ENCODE measurements at places on chromosomes 1 and 21. TPM values are rescaled to one million over a fixed set of nuclear protein-coding genes. Genes with fewer than 3 reads are reported as not detected.

DNA sequence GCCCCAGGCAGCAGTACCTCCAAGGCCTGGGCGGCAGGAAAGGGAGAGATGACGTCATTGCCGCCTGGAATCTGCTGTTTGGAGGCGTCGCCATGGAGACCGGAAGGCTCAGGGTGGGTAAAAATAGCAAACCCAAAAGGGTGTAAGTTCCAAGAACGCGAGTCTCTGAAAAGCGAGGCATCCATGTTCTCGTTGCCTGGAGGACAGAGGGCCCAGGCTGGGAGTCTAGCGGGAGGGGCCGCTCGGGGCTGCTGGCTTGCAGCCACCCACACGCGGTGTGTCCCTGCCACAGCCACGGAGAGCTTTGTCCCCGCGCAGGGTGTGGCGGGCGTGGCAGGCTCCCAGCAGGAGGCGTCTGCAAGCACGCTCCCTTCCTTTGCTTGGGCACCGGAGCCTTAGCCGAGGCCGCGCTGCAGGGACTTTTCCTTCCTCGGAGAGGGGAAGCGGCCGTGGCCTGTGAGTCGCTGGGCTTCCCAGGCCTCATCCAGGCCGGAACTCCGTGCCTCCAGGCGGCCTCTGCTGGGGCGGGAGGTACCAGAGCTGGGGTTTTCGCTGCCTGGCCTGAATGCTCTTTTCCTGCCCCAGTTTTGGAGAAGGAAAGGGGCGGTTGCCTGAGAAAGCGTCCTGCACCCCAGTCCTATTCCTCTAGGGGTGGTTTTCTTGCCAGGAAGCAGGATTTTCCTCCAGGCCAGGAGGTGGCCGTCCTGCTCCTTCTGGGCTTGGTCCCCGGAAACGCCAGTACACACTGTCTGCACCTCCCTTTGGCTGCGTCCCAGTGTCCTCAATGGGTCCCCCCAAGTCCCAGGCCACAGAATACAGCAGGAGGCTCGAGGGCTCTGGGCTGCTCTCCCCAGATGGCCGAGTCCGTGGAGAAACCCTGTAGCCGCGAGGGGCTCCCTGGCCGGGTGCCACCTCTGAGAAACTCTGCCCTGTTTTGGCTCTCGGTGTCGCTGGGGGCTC, 15.3 kb upstream of the SKI start:
- DNase-seq = peak; percentile 95

- no peak for DNase-seq
Measured at GRCh38 chr1:12544992-12545391, 73.0 kb downstream of the DHRS3 start.

GRCh38 chr1:198605406-198605805, 33.4 kb upstream of the PTPRC start:
- DNase-seq = no peak

DNA sequence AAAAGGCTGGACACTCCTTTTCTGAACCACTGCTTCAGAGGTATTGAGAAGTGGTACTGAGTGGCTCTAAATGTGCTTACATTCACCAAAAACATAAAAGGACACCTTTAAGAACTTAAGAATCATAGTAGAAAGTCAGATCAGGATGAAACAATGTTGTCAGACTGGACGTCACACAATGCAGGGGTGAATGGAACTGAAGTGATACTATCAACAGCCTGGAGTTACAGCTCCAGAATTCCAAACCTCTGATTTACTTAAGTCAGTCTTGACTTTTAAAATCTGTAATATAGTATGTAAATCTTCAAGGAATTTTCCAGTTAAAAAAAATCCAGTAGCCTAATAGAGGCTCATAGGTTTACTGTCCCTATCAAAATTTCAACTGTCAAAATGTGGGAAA, 19.3 kb downstream of the ELK4 start:
- no peak for DNase-seq

DNA sequence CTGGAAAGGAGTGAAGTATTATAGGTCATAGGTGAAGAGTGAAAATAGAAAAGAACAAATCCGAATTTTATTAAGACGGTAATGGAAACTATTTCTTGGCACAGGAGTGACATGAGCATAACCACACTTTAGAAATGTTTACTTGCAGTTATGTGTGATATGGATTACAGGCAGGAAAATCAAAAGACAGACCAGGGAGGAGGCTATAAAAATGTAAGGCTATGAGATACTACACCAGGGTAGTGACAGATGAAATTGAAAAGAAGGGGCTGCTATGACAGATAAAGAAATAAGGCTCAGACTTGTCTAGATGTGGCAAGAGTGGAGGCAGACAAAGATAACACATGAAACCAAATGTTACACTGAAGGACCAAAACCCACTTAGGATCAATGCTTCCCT, 31.7 kb downstream of the GPATCH2 start:
- DNase-seq = no peak

- DNase-seq = no peak
Measured at GRCh38 chr1:246785494-246786111, 61.4 kb downstream of the SCCPDH start.

DNA sequence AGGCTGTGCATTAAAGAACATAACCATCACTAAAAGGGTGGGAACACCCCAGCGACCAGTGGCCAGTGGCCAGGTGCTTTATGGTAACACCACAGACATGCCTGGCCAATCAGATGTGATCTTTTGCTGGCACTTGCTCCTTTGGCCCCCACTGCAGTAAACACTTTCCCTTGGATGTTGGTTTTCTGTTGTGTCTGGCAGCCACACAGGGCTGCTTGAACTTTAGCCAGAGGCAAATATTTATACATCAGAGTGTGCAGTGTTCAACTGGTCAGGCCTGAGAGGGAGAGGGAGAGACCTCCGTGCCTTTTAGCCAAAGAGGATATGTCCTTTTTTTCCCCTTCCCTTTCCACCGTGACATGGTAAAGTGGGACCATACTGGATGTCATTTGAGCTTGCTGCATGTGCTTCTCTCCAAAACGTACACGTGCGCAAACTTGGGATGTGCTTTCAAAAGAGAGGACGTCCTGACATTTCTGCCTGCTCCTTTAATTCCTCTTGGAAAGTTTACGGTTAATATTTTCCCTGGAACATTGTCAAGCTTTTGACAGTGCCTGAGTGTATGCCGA, 101.2 kb downstream of the NFIA start:
- DNase-seq = peak; percentile 13

F3 gene
- polyA plus RNA-seq = 4.4 TPM

LCE1C gene
- not detected for polyA plus RNA-seq

SMIM1 gene
- polyA plus RNA-seq = 1.3 TPM

FAAH gene
- polyA plus RNA-seq = 1.3 TPM

CR1L gene
- polyA plus RNA-seq = not detected

ZNF436 gene
- 5.1 TPM for polyA plus RNA-seq
